ENCODE measurements at places on chromosomes 4 and X.
A peak's percentile ranks its signal among the peaks of the same experiment; 100 is the strongest.

- DNase-seq, result no peak
These were observed 108.1 kb upstream of the SPRY1 start for GRCh38 chr4:123288309-123289025.

- DNase-seq, result no peak
These were observed 281.5 kb upstream of the KLF3 start for GRCh38 chr4:38382520-38382919.

- no peak for DNase-seq
These were observed 16.3 kb upstream of the NEUROG2 start for GRCh38 chr4:112532267-112532666.

DNA sequence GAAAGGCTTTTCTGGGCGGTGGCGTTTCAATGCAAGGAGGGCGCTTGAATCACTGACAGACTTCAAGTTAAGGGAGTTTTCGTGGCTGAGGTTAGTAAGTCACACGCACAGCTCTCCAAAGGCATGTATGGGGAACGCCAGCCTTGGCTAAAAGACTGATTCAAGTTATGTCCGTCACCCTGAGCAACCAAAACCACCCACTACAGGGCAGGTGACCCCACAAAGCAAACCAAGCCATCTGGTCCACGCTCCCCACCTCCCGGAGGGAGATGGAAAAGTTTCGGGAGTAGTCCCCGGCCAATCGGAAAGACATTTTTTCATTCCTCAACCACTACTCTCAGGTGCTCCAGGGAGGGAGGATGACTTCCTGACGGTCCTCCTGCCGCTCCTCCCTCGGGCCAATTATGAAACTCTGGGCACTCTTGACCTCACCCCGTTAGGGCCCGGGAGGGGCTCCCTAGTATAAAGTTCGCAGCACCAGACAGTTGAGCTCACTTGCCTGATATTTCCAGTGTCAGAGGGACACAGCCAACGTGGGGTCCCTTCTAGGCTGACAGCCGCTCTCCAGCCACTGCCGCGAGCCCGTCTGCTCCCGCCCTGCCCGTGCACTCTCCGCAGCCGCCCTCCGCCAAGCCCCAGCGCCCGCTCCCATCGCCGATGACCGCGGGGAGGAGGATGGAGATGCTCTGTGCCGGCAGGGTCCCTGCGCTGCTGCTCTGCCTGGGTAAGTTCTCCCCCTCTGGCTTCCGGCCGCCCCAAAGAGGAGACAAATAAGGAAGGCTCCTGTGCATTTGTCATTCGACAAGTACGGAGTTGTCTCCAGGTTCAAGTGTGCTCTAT lies at the start of gene EREG:
EREG (plus strand) TSS at position 494 of the 840 bp plus-strand sequence; CDS start at position 658, 164 bp downstream.
- DNase-seq, result peak; percentile 27

GRCh38 chrX:8755116-8755515 lies 23.2 kb upstream of the ANOS1 start:
- DNase-seq, result no peak

DNA sequence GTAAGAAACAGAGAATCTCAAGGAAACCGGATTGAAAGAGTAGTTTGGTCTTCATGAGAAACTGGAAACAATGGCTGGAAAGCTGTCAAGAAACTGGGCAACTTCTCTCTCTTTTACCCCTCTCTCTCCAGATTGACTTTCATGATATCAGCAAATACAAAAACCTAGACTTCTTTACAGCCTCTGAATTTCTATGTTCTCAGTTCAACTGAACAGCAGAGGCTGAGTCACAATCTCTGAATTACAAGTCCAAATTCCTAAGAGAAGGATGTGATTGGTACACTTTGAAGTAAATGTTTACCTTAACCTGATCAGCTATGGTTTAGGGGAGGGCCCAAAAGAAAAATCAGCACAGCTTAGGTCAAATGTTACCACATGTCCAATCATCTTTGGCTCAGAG lies 974.9 kb downstream of the RPA4 start:
- DNase-seq, result no peak

GRCh38 chr4:32986236-32986635 lies 2266.1 kb downstream of the PCDH7 start:
- DNase-seq, result no peak

- no peak for DNase-seq
These were observed 239.3 kb downstream of the C4orf33 start for GRCh38 chr4:129335276-129335675.

DNA sequence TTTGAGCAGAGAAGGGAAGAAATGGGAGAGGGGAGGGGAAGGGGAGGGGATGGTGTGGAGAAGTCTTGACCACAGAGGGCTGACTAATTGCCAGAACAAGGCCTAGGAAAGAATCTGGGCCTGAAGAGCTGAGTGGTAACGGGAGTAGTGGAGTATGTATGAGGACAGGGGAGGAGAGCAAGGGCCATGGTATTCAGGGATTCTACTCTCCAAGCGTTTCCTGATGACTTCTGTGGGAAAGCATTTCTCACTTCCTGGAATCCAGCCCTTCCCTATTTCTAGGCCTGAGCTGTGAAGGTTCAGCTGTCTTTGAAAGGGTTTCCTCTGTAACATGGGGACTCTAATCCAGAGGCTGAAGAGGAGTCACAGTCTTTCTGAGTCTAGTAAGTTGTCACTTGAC lies 19.7 kb upstream of the SOX3 start:
- DNase-seq, result no peak

- no peak for DNase-seq
These were observed 109.0 kb upstream of the MAMLD1 start for GRCh38 chrX:150253959-150254620.

- DNase-seq, result no peak
These were observed 132.3 kb upstream of the UGT8 start for GRCh38 chr4:114466299-114466698.

Measured in stimulated activated naive CD8-positive, alpha-beta T cell treated with anti-CD3 and anti-CD28 coated beads, Interleukin-15, Interleukin-2, amounts not matched to agents 100 U/mL and 50 U/mL, for 24 hours (primary cell).